Neural crest cell (in vitro differentiated cells): ENCODE measurements at places on chromosomes 13 and 19.

- DNase-seq = no peak
Measured at GRCh38 chr13:34583181-34583580, 358.9 kb upstream of the NBEA start.

DNA sequence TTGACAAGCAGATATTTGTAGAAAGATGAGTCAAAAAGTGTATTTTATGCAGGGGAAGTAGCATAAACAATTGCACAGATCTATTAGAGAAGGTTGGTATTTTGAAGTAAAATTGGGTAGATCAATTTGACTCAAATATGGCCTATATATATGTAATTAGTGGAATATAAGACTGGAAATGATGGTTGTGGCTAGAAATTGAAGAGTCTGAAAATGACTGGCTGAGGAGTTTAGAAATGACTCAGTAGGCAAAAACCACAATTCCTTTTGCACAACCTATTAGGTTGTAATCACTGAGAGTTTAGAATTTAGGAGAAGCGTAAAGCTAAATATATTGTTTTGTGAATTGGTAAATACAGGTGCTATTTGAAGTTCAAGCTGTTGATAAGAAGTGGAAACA is 622.6 kb upstream of the PCDH20 start:
- DNase-seq = no peak

- no peak for DNase-seq
Measured at GRCh38 chr13:51134763-51135365, 23.8 kb upstream of the C13orf42 start.

DNA sequence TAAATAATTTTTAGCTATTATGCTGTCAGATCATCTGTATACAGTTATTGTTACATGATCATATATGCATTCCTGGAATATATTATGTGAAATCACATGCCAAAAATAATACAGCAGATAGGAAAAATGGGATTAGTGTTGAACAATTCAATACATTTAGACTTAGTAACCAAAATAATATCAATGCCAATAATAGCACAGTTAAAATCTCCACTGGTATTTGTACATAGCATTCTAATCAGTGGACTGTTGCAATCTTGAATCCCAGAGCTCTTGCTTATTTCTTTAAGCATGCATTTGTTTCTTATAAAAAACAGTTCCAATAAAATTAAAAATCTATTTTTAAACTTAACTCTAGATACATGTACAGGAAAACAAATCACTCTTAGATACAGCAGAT is 2772.2 kb downstream of the PCDH9 start:
- no peak for DNase-seq

- no peak for DNase-seq
Measured at GRCh38 chr19:11261431-11261970, 823 bp downstream of the DOCK6 start.

DNA sequence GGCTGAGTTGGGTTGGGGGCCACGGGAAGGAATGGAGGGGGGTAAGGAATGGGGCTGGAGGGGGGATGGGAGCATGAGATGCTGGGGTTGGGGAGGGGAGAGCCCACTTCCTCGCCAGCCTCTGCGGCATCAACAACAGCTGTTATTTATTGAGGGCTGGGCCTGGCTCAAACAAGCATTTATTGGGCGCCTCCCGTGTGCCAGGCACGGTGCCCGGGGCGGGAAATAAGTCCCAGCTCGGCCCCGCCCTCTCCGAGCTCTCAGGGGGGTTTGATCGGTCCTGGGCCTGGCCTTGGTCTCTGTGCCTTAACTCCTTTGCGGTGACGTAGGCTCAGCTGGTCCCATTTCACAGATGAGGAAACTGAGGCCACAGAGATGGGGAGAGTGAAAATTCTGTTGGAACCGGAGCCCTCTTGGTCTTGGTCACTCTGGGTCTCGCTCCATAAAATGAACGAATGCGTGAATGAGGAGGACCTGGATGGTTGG is 919 bp upstream of the ADAMTS10 start:
- DNase-seq = no peak

GRCh38 chr19:54525636-54526035 is 23.0 kb downstream of the LAIR2 start:
- no peak for DNase-seq

DNA sequence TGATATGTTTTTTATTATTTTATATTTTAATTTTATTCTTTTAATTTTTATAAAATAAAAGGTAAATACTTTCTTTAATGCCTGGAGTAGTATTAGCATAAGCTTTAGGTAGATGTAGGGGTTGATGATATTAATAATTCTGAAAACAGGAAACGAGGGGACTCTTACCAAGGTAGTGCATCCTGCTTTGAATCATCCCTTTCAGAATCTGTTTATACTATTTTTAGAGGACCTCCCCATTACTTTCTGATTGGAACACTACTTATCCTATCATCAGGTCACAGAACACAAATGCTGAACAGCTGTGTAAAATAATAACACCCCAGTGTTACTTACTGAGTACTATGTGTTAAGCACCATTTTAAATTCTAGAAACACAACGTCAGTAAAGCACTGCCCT is 27.3 kb downstream of the COG6 start:
- no peak for DNase-seq

DNA sequence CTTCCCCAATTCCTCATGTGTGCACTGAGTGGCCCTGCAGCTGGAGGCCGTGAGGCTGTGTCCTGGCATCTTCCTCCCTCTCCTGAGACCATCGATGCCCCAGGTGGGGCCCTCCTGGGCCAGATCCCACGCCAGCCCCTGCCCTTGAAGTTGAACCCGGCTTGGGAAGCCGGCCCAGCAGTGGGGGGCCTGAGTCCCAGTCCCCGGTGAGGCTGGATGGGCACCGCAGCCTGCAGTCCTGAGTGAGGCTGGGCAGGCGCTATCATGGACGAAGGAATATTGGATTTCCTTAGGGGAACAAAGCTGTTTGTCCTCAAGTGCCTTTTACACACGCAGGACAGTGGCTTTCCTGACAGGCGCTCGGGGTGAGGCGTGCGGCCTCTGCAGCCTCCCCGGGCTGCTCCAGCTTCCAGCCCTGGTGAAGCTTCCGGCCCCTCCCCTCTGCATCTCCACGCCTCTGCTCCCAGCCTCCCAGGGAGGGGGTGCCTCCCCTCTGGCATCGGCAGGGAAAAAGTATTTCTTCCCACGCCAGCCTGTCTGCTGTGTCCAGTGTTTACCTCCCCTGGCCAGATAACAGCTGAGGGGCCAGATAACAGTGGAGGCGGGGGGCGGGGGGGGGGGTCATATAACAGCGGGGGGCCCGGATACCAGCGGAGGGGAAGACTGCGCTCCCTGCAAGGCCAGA is 159.5 kb downstream of the KDM4B start:
- DNase-seq = peak; percentile 43

DNA sequence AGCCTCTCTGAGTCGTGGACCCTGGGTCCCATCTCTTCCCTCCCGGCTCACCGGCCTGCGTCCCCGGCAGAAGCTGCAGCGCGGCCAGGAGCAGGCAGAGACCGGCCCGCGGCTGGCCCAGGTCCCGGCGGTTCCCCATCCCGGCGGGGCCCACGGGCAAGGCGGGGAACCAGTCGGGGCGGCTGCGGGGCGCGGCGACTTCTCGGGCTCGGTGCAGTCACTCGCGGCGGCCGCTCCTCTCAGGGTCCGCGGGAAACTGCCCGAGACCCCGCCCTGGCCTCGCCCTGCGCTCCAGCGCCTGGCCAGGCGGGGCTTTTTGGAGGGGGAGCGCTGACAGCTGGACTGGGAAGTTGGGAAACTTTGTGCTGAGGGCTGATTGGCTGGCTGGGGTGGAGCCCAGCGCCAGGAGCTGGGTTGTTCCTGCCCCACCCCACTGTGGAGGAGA is at the start of gene COL5A3:
TSS of gene COL5A3 (minus strand) at position 258 of the 445 bp plus-strand sequence. CDS start at position 139, 119 bp downstream.
- DNase-seq = no peak

- peak; percentile 50 for DNase-seq
Measured at GRCh38 chr19:41218615-41219507, at the start of gene AXL. Gene AXL (plus strand): TSS chr19:41219223. CDS start chr19:41219393, 170 bp downstream.

GRCh38 chr13:111245576-111246384 is 74.7 kb upstream of the TEX29 start:
- DNase-seq = no peak

GRCh38 chr13:75647126-75647784 is 11.1 kb downstream of the LMO7 start:
- no peak for DNase-seq

- no peak for DNase-seq
Measured at GRCh38 chr13:43939086-43939485, 59.4 kb downstream of the LACC1 start.

- DNase-seq = no peak
Measured at GRCh38 chr19:35134601-35135242, at the start of gene LGI4. Gene LGI4 (minus strand): TSS chr19:35135059. CDS start chr19:35134680, 379 bp downstream.

GRCh38 chr13:30113551-30113950 is 193.8 kb downstream of the KATNAL1 start:
- no peak for DNase-seq

- no peak for DNase-seq
Measured at GRCh38 chr19:42191855-42192254, 25.6 kb downstream of the DEDD2 start.

DNA sequence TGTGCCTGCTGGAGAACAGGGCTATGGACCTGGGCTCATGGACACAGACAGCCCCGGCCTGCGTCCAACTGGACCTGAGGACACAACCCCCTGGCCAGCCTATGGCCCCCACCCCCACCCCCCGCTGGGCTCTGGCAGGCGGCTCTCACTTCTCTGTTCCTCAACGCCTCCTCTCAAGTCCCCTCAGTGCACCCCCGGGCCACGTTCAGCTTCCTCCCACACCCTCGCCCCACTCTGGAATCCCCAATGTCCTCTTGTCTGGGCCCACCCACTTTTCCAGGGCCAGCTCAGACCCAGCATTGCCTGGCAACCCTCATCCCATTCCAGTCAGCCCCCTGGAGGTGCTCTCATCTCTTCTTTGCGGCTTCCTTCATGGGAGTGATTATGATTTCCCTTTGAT is 130.2 kb upstream of the SPACA7 start:
- no peak for DNase-seq

DNA sequence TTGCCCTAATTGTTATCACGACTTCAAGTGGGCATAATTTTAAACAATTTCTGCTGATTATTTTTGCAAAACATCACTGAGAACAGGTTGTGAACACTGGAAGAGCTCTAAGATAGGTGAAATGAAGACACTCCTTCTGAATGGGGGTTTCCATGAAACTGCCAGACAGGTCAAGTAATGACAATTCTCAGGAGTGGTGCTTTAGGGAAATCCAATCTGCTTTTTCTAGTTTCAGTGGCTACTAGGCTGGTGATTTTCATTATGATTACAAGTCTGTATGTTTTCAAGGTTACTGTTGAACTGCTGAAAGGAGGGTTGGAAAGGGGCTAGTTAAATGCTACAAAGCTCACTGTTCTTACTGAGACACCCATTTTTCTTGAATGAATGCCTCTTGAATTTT is 1724.2 kb downstream of the PCDH9 start:
- no peak for DNase-seq

DNA sequence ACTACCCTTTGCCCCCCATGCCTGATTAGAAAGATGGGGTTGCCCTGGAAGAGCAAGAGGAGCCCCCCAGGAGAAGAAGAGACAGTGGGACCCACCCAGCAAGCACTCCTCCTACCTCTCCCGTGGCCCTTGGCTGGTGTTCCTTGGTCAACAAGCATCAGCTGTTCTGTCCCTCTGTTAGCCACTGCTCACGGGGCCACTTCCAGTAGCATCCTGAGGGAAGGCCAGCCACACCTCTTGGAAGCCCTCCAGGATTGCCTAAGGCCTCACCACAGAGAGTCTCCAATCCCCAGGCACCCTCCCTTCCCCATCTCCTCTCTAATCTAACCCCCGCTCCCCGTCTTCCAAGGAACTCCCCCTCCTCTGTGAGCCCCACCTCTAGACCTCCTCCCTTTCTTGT is 15.1 kb upstream of the DPP9 start:
- DNase-seq = no peak

GRCh38 chr13:33524086-33524485 is 238.5 kb upstream of the STARD13 start:
- DNase-seq = no peak

DNA sequence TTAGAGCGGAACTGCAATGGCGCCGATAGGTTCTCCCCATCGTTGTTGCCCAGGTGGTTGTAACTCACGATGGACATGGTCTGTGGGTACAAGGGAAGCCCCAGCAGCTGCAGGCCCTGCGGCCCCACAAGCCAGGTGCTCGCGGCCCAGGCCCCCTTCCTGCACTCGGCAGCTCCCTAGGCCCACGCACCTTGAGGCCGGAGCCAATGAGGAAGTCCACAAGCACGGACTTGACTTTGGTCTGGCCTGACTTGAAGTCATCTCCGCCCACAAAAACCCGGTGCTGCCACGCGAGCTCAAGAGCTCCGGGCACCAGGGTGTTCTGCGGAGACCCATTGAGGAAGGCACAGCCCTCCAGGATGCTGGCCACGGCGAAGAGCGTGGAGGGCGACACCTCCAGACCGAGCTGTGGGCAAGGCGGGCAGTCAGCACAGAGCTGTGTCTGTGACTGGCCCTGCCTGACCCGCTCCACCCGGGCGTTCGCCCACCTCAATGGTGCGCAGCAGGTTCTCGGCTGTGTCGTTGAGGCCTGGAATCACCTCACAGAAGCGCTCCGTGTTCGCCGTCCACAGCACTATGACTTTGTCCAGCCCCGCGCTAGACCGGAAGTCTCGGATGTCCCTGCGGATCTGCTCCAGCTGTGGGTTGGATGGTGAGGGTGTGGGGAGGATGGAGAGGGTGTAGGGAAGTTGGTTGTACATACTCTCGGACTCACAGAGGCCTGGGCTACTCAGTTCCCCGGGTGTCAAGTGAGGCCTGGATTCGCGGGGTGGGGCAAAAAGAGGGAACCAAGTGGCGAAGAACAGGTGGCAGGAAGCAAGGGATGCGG is 1.9 kb downstream of the ISYNA1 start:
- DNase-seq = no peak
